Ascending aorta (tissue), 2 donors: ENCODE measurements at places on chromosomes 12 and 14.

DNA sequence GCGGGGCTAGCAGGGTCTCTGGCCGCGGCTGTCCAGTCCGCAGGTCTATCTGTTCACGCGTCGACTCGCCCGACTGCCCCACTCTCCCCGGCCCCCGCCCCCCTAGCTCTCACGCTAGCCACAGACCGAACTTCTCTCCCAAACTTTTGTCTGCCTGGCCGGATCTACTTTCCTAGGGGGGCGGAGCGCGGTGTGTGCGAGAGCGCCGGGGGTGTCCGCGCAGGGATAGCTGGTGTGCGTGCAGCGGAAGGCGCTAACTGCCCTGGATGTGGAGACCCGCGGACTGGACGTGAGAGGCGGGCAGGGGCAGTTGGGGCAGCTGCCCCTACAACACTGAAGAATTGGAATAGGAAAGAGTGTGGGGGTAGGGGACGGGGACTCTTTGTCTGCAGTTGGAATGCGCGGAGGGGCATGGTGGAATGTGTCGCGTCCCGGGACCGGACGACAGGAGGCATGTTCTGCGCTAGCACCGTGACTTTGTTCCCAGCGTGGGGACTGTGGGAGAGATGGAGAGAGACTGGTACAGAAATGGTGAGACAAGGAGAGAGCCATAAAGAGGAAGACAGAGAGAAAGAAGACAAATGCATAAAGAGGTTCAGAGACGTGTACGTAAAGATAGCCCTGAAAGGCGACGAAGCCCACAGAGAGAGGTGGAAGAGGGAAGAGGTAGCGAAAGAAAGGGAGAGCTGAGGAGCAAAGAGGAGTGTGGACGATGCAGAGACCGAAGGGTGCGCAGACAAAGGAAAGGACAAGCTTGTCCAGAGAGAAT, at the start of gene AJUBA:
TSS of gene AJUBA (minus strand) at position 75 of the 769 bp plus-strand sequence. CDS start 285 bp downstream, outside the sequence.
- peak within 1 kb of the TSS; percentile 72 for H3K4me3 ChIP-seq
- H3K27me3 ChIP-seq: no peaks in the 10 kb centered on the region
- H3K27ac ChIP-seq: peak within 1 kb of the TSS; percentile 86
- H3K36me3 ChIP-seq: no peaks in the 10 kb centered on the region

GRCh38 chr14:90675399-90675798, 140.8 kb downstream of the TTC7B start:
- no peak overlapping the region for H3K4me3 ChIP-seq
- H3K27ac ChIP-seq: peak overlapping the region; percentile 94
- no peaks in the 10 kb centered on the region for H3K27me3 ChIP-seq
- DNase-seq: peak; percentile 92

- no peaks in the 10 kb centered on the region for H3K27me3 ChIP-seq
- no peak overlapping the region for H3K4me3 ChIP-seq
- no peak overlapping the region for H3K27ac ChIP-seq
- H3K36me3 ChIP-seq: no peaks in the 10 kb centered on the region
- H3K4me1 ChIP-seq: no peaks in the 10 kb centered on the region
Measured at GRCh38 chr12:80559766-80560165, 115.7 kb downstream of the PTPRQ start.

- peaks cover 42% of the 10 kb centered on the region for H3K36me3 ChIP-seq
- no peaks in the 10 kb centered on the region for H3K27me3 ChIP-seq
- peak overlapping the region; percentile 51 for H3K27ac ChIP-seq
Measured at GRCh38 chr12:120762086-120762485, 36.5 kb downstream of the ACADS start.

- H3K27ac ChIP-seq: no peak overlapping the region
- no peaks in the 10 kb centered on the region for H3K27me3 ChIP-seq
Measured at GRCh38 chr14:95548328-95548929, 13.6 kb downstream of the GLRX5 start.

- H3K27ac ChIP-seq: no peak overlapping the region
- no peaks in the 10 kb centered on the region for H3K27me3 ChIP-seq
- H3K4me1 ChIP-seq: no peaks in the 10 kb centered on the region
- H3K36me3 ChIP-seq: no peaks in the 10 kb centered on the region
- H3K4me3 ChIP-seq: no peak overlapping the region
Measured at GRCh38 chr14:38931969-38932652, 170.9 kb downstream of the SEC23A start.

DNA sequence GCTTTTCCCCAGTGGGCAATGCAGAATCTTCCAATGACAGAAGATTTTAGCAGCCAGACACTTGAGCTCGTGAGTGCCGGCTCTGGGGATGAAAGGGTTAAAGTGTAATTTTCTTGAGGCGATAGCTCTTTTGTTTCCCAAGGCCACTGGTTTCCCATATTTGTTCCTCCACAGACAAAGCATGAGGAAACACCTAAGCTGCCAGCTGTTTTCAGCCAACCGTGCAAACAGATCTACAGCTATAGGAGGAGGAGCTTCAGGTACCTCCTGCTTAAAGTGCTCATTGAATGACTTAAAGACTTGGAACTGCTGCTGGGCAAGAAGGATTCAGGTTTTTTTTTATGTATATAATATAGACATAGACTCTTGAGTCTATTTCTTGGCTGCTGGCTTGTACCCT, 1311.5 kb downstream of the TMEM121 start:
- H3K4me3 ChIP-seq: no peak overlapping the region
- H3K4me1 ChIP-seq: no peaks in the 10 kb centered on the region
- no peaks in the 10 kb centered on the region for H3K27me3 ChIP-seq
- H3K27ac ChIP-seq: no peak overlapping the region
- no peaks in the 10 kb centered on the region for H3K36me3 ChIP-seq
- DNase-seq: no peak

DNA sequence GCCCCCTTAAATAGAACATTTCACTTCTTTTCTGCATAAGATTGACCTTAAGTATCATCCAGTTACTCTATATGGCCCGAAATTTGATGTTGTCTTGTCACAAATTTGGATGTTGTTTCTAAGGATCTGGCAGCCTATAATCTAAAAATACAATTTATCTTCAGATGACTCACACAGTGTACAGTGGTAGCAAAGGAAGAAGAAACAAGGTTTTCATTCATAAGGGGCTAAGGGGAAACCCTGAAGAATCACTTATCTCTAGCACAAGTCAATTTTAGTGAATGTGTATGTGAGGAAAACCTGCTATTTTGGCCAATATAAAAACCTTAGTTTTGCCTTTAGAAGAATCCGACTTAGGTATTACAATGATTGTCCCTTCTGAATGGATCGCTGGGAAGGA, 606.3 kb upstream of the LRFN5 start:
- no peak overlapping the region for H3K4me3 ChIP-seq
- H3K36me3 ChIP-seq: no peaks in the 10 kb centered on the region
- DNase-seq: no peak
- no peaks in the 10 kb centered on the region for H3K4me1 ChIP-seq

DNA sequence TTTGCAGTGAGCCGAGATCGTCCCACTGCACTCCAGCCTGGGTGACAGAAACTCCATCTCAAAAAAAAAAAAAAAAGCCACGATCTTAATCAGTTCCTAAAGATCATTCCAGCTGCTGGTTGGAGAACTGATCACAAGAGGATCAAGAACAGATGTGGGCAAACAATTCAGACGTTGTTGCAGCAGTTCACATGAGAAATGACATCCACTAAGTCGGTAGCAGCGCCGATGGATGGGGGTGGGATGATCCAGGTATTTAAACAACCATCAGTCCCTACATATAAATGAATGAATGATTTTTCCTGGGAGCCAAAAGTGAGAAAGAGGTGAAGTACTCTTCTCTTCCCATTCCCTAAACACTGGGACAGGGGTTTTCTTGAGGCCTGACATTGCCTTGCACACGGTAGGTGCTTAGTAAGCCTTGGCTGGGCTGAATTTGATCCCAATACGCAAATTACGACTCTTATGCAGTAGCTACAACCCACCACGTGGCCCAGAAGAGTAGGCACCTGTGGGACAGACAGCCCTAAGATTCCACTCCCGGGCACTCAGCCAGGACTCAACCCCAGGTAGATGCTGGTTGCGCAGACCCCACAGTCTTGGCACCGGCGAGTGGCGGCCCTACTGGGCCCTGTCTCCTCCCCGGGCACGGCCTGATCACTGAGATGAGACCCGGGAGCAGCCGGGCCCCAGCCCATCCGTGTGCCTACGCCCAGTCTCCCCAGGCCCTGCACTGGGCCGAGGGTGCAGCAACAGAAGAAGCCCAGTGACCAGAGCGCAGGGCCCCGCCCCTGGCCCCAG, 565 bp downstream of the SPRYD3 start:
- H3K27ac ChIP-seq: peak overlapping the region; percentile 87
- peaks cover 30% of the 10 kb centered on the region for H3K36me3 ChIP-seq
- H3K4me3 ChIP-seq: peak overlapping the region; percentile 58
- peaks cover 11% of the 10 kb centered on the region for H3K4me1 ChIP-seq

DNA sequence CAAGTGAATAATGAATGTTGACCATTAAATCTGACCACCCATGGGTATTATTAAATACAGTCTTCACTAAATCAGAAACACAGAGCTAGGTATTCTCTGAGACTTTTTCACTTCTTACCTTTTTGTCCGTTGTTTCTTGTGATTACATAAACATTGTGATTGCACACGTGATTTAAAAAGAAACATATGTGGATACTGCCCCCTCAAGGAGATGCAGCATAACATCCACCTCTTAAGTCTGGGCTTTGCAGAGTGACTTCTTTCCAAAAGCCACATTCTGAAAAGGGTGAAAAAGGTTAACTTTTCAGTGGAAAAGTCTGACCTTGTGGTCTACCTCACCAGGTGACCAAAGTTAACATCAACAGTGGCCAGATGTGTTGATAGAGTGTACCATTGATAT, 185.5 kb upstream of the FAR2 start:
- DNase-seq: no peak
- H3K4me1 ChIP-seq: no peaks in the 10 kb centered on the region
- no peaks in the 10 kb centered on the region for H3K27me3 ChIP-seq
- no peak overlapping the region for H3K27ac ChIP-seq

DNA sequence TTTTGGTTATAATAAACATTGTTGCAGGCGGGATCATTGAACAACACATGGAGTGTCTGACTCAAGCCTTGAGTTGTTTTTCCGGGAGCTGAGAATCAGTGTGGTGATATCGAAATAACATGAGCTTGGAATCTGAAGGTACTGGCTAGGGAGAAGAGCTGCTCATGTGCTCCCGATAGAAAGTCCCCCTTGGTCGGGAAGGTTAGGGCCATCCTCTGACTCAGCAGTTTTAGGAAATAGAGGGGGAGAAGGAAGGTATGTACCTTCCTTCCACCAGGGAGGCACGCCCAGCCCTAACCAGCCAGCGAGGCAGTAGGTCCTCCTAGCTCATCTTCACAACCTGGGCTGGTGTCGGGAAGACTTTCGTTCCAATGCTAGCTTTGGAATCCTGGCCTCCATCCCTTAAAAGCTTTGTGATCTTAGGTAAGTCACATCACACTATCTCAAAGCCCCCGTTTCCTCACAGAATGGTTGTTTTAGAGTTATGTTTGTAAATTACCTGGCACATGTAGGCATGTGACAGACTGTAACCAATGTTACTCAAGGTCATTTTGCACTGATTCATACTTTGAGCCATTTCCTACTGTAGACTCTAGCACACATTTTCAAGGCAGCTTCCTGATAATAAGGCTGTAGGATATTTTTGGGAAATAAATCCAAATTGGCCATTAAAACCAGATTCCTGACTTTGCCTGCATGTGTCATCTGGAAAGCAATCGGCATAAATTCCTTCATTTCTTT, 1.9 kb upstream of the RAB35 start:
- DNase-seq: no peak
- peaks cover 27% of the 10 kb centered on the region for H3K4me1 ChIP-seq
- peak overlapping the region; percentile 87 for H3K4me3 ChIP-seq
- H3K36me3 ChIP-seq: no peaks in the 10 kb centered on the region

GRCh38 chr12:10559244-10559643, 53.6 kb downstream of the EIF2S3B start:
- DNase-seq: no peak
- no peaks in the 10 kb centered on the region for H3K4me1 ChIP-seq
- H3K27me3 ChIP-seq: no peaks in the 10 kb centered on the region

DNA sequence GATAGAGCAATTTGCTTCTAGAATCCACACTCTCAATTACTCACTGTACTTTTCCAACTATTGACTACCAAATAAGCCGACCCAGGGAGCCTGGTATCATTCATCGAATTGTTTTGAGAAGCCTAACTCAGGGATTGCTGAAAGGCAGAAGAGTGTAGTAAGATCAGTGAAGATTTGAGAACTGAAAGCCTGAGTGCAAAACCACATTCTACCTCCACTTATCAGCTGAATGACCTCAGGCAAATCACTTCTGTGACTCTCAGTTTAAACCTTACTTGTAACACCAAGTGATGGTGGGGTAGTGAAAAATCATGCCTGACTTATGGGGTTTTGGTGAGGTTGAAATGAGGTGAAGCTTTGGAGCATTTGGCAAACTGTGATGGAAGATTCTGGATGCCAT, 126.1 kb upstream of the MAX start:
- no peaks in the 10 kb centered on the region for H3K27me3 ChIP-seq
- H3K4me3 ChIP-seq: no peak overlapping the region
- peaks cover 10% of the 10 kb centered on the region for H3K4me1 ChIP-seq
- H3K36me3 ChIP-seq: no peaks in the 10 kb centered on the region
- no peak for DNase-seq

- no peak overlapping the region for H3K4me3 ChIP-seq
- no peak for DNase-seq
- H3K4me1 ChIP-seq: no peaks in the 10 kb centered on the region
- no peak overlapping the region for H3K27ac ChIP-seq
Measured at GRCh38 chr14:88706425-88706824, 86.3 kb downstream of the EML5 start.

GRCh38 chr14:96688629-96689028, 108.6 kb upstream of the VRK1 start:
- no peak overlapping the region for H3K4me3 ChIP-seq
- H3K27ac ChIP-seq: no peak overlapping the region
- H3K36me3 ChIP-seq: no peaks in the 10 kb centered on the region
- no peaks in the 10 kb centered on the region for H3K27me3 ChIP-seq

DNA sequence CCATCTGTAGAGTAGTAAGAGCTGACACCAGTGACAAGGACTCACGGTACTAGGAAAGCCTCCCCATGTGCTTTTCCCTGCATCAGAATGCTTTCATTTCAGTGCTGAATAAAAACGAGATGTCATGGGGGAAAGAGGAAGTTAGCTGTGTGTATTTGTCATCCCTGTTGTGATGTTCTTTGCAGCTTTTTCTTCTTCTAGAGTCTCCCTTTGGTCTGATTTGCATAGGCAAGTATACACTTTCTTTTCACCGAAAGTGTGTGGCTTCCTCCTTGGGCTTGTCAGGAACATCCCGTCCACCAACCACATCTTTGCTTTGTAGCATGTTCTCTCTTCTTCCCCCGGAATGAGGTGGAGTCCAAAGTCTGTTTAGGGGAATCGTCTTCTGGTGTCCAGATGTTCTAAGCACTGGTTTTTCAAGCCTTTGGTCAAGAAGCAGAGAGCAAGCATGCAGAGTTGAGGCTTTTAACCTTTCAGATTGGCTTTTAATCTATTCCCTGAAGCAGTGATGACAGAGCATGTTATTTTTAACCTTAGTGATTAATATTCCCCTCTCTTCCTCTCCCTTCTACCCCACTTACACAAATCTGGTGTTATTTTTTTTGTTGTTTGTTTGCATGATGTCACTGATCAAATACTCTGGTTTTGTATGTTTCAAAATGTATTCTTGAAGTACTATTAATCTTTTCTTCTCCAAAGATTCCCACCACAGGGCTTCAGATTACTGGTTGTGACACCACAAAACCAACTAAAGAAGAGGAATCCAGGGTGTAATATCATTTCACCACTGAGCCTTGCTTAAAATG, 163.4 kb downstream of the SAMD4A start:
- H3K27me3 ChIP-seq: no peaks in the 10 kb centered on the region
- no peaks in the 10 kb centered on the region for H3K36me3 ChIP-seq
- peaks cover 15% of the 10 kb centered on the region for H3K4me1 ChIP-seq
- no peak for DNase-seq
- peak overlapping the region; percentile 15 for H3K4me3 ChIP-seq
